ENCODE measurements at places on chromosomes 5 and 9. TPM values are rescaled to one million over a fixed set of nuclear protein-coding genes. Genes with fewer than 3 reads are reported as not detected.

DNA sequence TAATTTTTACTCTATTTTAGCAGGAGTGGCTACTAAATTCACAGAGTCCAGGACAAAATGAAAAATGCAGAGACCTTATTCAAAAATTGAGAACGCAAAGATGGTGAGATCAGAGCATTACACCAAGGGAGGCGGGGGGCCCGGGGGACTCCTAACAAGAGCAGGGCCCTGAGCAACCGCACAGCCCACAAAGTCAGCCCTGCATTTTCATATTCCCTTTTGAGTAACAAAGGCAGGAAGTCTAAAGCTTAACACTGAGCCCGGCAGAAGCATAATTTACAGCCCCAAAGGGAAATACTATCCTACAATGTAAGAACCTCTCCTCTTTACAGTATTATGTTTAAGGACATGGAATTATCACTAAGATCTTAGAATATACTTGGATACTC is 69.4 kb downstream of the TLE1 start:
- no peak overlapping the region for H3K27ac ChIP-seq
- DNase-seq, result no peak
- no peaks in the 10 kb centered on the region for H3K27me3 ChIP-seq
- peaks cover 15% of the 10 kb centered on the region for H3K36me3 ChIP-seq

DNA sequence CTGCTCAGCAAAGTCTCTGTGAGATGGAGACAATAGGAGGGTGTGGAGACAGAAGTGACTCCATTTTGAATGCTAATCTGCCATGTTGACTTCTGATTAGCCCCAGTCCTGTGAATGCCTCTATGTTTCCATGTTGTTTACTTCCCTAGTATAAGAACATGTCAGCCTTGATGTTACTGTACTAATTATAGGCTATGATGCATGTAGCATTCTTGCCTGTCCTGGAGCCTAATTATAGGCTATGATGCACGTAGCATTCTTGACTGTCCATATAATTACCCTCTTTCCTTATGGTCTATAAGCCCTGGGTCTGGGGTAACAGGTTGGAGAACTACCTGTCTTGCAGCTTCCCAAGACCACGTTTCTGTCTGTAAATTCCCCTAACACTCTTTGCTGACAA is 353.3 kb upstream of the CLINT1 start:
- H3K27ac ChIP-seq, result no peak overlapping the region
- no peaks in the 10 kb centered on the region for H3K27me3 ChIP-seq
- H3K4me3 ChIP-seq, result no peak overlapping the region

SPINK6 gene
- total RNA-seq, result not detected

GRCh38 chr9:127553793-127554192 is 58.3 kb upstream of the STXBP1 start:
- no peak for DNase-seq
- peaks cover 92% of the 10 kb centered on the region for H3K4me1 ChIP-seq
- H3K27ac ChIP-seq, result no peak overlapping the region
- peaks cover 9% of the 10 kb centered on the region for H3K36me3 ChIP-seq

GLRA1 gene
- total RNA-seq, result not detected

SMIM33 gene
- not detected for total RNA-seq

GRCh38 chr5:7462758-7463157 is 66.8 kb downstream of the ADCY2 start:
- no peak overlapping the region for H3K4me3 ChIP-seq
- H3K4me1 ChIP-seq, result no peaks in the 10 kb centered on the region
- H3K36me3 ChIP-seq, result no peaks in the 10 kb centered on the region
- no peak for DNase-seq

DNA sequence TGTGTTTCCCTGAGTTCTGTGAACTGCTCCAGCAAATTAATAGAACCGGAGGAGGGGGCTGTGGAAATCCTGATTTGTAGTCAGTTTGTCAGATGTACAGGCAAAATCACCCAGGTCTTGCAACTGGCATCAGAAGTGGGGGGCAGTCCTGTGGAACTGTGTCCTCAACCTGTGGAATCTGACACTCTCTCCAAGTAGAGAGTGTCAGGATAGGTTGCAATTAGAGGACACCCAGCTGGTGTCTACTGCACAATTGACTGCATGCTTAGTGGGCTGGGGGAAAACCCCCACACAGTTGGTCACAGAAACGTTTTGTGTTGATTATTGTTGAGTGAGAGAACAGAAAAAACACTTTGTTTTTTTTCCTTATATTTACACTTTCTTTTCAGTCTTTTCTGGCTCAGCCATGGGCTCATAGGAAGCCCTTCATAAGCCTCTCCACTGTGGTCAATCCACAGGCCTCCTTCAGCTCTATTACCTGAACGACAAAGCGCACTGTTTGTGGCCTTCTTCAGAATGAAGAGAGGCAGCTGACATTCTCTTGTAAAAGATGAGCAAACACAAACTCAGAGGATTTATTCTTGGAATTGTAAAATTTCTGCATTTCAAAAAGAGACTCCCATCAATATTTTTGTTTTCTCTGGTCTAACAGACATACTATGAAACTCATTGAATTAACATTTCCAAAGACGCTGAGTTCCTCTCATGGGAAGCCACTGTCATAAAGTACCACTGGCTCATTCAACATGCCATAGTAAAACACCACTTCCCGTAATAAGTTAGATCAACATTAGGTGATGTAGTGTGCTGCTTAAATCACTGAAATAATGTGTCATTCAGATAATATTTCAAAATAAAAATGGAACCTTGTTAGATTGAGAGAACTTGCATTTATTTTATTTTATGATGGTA is 348.9 kb upstream of the RFX3 start:
- no peak overlapping the region for H3K4me3 ChIP-seq
- H3K36me3 ChIP-seq, result peaks cover 4% of the 10 kb centered on the region
- H3K27me3 ChIP-seq, result no peaks in the 10 kb centered on the region
- no peak overlapping the region for H3K27ac ChIP-seq

DNA sequence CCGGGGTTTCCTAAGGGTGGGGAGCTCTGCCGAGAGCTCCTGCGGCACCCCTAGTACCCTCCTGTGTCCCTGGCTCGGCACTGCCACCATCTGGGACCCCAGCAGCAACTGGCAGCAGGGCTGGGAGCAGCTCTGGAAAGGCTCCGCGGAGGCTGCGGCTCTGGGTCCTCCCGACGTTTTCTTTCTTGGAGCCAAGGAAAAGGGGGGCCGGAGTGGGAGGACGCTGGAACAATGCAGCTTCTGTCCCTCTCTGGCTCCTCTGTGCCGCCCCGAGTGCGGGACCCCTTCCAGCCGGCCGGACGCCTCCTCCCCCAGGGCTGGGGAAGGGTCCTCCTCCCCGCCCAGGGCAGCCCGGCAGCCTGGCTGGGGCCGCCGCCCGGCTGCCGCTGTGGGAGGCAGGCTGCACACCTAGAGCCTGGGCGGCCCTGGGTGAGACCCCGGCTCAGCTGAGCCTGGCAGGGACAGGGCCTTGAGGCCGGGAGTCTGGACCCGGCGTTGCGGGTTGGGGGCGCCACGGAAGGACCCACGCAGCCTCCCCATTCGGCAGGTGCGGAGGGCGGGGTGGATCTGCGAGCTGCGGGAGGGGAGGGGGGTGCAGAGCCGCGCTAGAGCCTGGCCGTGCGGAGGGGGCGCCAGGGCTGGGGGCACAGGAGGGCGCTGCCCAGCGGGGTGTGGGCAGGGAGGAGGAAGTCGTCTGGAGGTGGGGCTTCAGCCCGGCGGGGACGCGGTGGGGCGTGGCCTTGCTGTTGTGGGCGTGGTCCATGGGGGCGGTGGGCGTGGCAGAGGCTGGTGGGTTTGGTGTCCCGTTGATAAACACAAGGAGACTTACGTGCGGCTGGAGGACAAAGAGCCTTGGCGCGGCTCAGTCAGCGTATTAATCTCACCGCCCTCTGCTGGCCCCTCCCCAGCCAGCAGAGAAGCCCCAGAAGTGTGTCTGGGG is 15.1 kb downstream of the GPSM1 start:
- peak overlapping the region; percentile 49 for H3K4me3 ChIP-seq
- H3K4me1 ChIP-seq, result peaks cover 49% of the 10 kb centered on the region
- peak overlapping the region; percentile 72 for H3K27ac ChIP-seq
- H3K36me3 ChIP-seq, result peaks cover 17% of the 10 kb centered on the region
- H3K27me3 ChIP-seq, result no peaks in the 10 kb centered on the region

DNA sequence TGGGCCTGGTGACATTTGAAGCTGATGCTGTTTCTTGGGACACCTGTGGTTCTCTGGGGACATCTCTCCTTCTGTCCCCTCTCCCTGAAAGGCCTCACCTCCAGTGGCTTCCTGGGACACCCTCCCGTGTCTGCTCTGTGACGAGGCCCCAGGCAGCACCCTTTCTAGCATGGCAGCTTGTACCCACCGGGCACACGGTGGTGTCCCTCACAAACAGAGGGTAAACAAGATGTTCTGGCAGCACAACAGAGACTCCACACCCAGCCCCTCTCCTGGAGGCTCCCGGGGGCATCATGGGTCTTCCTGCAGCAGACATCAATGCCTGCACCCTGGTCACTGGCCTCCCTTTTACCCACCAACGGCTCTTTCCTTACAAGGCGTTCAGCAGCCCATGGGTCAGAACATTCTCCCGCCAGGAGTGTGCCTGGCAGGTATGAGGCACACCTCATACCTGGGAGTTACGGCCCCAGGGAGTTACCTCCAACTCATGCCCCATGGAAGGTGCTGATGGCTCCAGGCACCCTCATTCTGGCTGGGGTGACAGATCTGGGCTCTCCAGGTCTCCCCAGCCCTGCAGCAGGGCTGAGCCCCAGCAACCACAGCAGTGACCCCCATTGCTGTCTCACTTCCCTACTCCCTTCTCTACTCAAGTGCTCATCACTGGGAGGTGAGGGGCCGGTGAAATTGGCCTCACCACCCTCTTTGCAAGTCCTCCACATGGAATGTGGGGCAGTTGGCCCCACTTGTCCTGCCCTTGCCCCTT is 51.1 kb downstream of the BARX1 start:
- peaks cover 14% of the 10 kb centered on the region for H3K27me3 ChIP-seq
- no peaks in the 10 kb centered on the region for H3K36me3 ChIP-seq
- no peak for DNase-seq
- no peak overlapping the region for H3K27ac ChIP-seq
- no peaks in the 10 kb centered on the region for H3K4me1 ChIP-seq

PCDHA5 gene
- 0.18 TPM for total RNA-seq

CERCAM gene
- total RNA-seq, result 11.2 TPM

- no peaks in the 10 kb centered on the region for H3K27me3 ChIP-seq
- H3K4me3 ChIP-seq, result no peak overlapping the region
Measured at GRCh38 chr5:16791036-16791705, 144.9 kb downstream of the MYO10 start.

UNC13B gene
- 87.9 TPM for total RNA-seq

- H3K4me3 ChIP-seq, result no peak overlapping the region
- no peaks in the 10 kb centered on the region for H3K27me3 ChIP-seq
- no peak for DNase-seq
- H3K36me3 ChIP-seq, result no peaks in the 10 kb centered on the region
- H3K4me1 ChIP-seq, result no peaks in the 10 kb centered on the region
- H3K27ac ChIP-seq, result no peak overlapping the region
Measured at GRCh38 chr9:21709464-21710058, 92.9 kb upstream of the MTAP start.

CRB2 gene
- total RNA-seq, result not detected

DNA sequence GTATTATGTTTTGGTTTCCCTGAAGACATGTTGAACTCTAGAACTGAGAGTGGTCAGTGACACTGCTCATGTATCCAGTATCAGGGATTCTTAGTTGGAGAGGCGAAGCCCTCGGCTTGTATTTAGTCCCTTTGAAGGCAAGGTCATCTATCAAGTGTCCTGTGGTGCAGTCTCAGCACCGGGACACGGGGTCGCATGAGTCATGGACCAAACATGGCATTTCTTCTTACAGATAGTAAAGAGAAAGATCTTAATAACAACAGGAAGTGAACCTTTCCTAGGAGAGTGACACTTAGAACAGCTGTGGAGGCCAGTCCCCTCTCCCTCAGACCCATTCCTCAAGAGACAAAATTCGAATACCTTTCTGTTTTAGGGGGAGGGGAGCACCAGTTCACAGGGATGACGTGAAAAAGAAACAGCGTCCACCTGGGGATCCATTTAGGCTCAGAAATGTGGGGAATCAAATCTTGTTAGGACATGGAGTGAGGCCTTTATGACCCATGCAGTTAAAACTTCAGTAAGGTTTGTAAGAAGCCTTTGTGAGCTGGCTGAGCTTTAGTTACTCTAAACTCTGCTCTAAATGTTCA is 86.5 kb downstream of the ADGRV1 start:
- no peak overlapping the region for H3K27ac ChIP-seq
- no peaks in the 10 kb centered on the region for H3K27me3 ChIP-seq
- no peak overlapping the region for H3K4me3 ChIP-seq
- peaks cover 7% of the 10 kb centered on the region for H3K4me1 ChIP-seq
- H3K36me3 ChIP-seq, result no peaks in the 10 kb centered on the region

CTSV gene
- total RNA-seq, result 0.32 TPM

- H3K27ac ChIP-seq, result no peak overlapping the region
- H3K4me3 ChIP-seq, result no peak overlapping the region
- no peaks in the 10 kb centered on the region for H3K27me3 ChIP-seq
Measured at GRCh38 chr5:3354606-3355005, 241.0 kb upstream of the IRX1 start.

- no peak overlapping the region for H3K4me3 ChIP-seq
Measured at GRCh38 chr5:83343299-83343698, 128.2 kb upstream of the VCAN start.

DNA sequence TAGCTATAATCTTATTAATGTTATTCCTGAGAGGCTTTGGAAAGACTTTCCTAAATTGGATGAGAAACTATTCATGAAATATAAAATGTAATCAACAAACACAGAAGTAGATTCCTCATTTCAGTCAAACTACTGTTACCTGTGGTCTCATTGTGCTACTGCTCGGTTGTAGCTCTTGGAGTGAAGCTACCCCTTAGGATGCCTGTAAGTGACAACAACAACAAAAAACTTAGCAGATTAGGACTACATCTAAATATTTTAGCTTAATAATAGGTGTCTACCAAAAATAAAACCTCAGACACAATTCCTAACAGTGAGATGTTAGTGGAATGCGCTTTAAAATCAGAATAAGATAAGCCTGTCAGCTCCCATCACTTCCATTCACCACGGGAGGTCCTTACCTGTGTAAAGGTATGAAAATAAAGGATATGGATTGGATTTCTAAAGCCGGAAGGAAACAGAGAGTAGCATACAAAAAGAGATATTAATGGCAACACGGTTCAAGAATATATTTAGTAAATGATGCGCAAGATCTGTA is 369.2 kb downstream of the OSTF1 start:
- peaks cover 17% of the 10 kb centered on the region for H3K4me1 ChIP-seq
- H3K27me3 ChIP-seq, result no peaks in the 10 kb centered on the region
- no peaks in the 10 kb centered on the region for H3K36me3 ChIP-seq
- no peak for DNase-seq
- no peak overlapping the region for H3K4me3 ChIP-seq

F2RL1 gene
- 5.9 TPM for total RNA-seq

- no peaks in the 10 kb centered on the region for H3K36me3 ChIP-seq
- DNase-seq, result no peak
- H3K27me3 ChIP-seq, result no peaks in the 10 kb centered on the region
Measured at GRCh38 chr5:89703817-89704216, 705.7 kb downstream of the CETN3 start.

UAP1L1 gene
- 29.7 TPM for total RNA-seq

IFNB1 gene
- not detected for total RNA-seq

GRCh38 chr9:14326264-14326826 is 12.4 kb upstream of the NFIB start:
- H3K36me3 ChIP-seq, result no peaks in the 10 kb centered on the region
- no peaks in the 10 kb centered on the region for H3K27me3 ChIP-seq
- no peak overlapping the region for H3K4me3 ChIP-seq
- no peak overlapping the region for H3K27ac ChIP-seq
- DNase-seq, result no peak

GRCh38 chr5:131706281-131706680 is 71.3 kb upstream of the RAPGEF6 start:
- no peaks in the 10 kb centered on the region for H3K27me3 ChIP-seq
- no peak overlapping the region for H3K27ac ChIP-seq
- H3K36me3 ChIP-seq, result peaks cover 75% of the 10 kb centered on the region
- H3K4me1 ChIP-seq, result no peaks in the 10 kb centered on the region

Measured in lower lobe of right lung (tissue), 2 donors.